WTC11 (cell line): ENCODE measurements at places on chromosomes 4 and X.

- no peak for DNase-seq
Measured at GRCh38 chr4:185305979-185306442, 89.7 kb downstream of the LRP2BP start.

- no peak for DNase-seq
Measured at GRCh38 chr4:150010525-150011126, 67.6 kb upstream of the DCLK2 start.

DNA sequence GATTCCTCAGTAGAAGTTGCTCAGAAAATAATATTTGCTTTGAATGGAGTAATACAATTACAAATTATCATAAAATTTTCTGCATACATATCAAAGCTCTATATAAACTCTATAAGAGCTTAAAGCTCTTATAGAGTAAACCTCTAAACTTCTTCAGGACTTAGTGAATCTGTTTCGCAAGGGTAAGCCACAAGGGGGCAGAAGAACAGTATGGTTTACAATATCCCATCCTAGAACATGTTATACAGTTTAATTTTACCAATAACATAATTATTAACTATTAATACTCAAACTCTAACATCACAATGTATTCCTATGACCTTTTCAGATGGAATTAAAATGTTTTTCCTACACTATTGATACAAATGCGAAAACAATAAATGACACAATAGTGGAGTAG, 33.8 kb upstream of the SPANXN1 start:
- no peak for DNase-seq

- no peak for DNase-seq
Measured at GRCh38 chrX:83419030-83419792, 88.9 kb upstream of the POU3F4 start.

DNA sequence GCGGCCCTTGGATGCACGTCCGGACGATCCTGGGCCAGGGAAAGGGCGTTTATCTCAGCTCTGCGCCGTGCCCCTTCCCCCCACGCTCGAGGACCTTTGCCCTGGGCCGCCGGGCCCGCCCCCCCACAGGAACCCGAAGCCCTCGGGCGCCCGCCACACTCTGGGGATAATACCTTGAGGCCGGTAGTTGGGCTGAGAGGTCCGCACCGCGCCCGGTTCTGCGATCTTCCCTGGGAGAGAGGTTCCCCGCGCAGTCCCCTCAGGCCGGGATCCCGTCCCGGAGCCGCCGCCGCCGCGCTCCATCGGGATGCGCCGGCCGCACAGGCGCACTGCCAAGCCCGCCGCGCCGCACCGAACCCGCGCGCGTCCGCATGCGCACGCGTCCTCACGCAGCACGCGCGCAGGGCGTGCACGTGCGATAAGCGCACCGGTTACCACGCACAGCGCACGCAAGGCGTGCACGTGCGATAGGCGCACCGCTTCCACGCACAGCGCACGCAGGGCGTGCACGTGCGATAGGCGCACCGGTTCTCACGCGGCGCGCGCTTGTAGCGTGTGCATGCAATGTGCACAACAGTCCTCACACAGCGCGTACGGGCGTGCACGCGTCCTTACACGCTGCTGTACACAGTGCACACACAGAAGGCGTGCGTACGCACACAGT, at the start of gene MAP7D2:
Gene MAP7D2, minus strand, starts transcription at position 331 of the 664 bp plus-strand sequence. Its CDS starts 28 bp downstream, at position 303.
- DNase-seq, result peak; percentile 31
